ENCODE measurements at places on chromosomes 6 and 20.

- DNase-seq, result no peak
Observed at GRCh38 chr6:167477688-167478087, 152.8 kb downstream of the TTLL2 start.

GRCh38 chr6:158770533-158771330, 48.4 kb downstream of the EZR start:
- DNase-seq, result no peak

DNA sequence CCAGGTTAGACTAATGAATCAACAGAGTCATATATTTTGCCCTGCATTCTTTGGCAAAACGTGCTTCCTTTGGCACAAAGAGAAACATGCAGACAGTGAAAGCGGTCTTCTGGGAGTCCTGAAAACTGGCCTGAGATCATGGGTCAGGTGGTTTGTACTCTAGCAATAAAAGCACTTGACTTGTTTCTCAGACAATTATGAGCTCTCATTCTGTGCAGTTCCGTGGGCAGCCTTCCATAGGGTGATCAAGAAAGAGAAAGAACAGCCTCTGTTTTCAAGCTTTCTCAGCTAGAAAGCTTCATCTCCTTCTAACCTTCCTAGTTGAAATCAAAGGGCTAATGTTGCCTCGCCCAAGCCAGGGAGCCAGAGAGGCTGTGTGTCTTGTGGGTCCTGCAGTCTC, 62.7 kb upstream of the ISM1 start:
- DNase-seq, result no peak

DNA sequence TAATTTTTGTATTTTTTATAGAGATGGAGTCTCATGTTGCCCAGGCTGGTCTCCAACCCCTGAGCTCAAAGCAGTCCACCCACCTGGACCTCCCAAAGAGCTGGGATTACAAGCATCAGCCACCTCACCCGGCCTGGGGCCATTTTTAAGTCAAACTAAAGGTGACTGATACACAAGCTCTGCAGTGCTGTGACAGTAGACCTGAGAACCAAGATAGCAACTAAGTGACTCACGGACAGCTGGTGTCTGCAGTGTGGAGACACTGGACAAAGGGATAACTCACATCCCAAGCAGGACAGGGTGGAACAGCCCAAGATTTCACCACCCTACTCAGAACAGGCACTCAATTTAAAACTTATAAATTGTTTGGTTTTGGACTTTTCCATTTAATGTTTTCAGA, 402.5 kb downstream of the CD83 start:
- DNase-seq, result no peak

DNA sequence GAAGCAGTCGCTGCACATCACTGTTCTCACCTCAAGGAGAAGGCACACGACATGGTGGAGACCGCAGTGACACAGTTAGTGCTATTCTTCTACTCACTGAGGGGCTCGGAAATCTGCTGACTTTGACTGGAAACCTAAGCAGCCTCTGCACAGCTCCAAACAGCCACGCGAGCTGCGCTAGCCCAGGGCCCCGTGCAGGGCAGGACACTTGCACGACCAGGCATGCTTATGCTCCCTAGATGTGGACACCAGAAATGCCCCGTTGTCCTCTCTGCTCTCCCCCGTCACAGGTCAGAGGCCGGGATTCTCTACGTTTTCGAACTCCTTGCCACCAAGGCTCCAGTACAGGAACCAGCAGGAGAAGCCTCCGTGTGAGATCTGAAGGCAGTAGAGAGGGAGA, 201.1 kb downstream of the WDR27 start:
- no peak for DNase-seq

DNA sequence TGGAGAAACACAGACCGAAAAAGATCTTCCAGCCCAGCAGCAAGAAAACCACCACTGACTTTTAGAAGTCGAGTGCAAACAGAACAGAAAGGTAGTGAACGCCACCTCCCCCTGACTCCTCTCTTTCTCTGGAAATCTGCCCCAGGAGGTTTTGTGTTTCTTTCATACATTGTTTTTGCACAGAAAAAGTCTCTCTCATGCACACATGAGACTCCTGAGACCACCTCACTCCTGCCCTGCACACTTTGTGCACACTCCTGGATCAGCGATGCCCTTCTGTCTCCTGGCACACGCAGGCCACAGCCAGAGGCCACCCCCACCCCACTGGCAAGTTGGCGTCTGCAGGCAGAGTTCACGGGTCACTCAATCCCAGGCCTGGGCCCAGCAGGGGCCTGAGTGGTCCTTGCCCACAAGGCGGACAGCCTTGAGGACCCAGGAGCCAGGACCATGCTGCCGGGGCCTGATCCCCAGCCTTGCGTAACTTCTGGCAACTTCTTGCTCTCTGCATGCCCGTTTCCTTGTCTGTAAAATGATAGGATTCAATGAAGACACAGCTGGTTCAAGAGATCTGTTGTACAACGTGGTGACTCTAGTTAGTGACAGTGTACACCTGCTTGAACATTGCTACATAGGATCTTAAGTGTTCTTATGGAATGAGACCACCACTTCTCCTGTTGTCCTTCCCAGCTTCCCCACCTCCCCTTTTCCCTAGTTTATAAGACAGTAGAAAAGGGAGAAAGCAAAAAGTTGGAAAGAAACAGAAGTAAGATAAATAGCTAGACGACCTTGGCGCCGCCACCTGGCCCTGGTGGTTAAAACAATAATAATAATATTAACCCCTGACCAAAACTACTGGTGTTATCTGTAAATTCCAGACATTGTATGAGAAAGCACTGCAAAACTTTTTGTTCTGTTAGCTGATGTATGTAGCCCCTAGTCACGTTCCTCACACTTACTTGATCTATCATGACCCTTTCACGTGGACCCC, 30.2 kb upstream of the CST7 start:
- DNase-seq, result no peak

- no peak for DNase-seq
Observed at GRCh38 chr20:22597303-22597702, 12.9 kb upstream of the FOXA2 start.

GRCh38 chr6:136050475-136050874, 199.0 kb downstream of the PDE7B start:
- no peak for DNase-seq

DNA sequence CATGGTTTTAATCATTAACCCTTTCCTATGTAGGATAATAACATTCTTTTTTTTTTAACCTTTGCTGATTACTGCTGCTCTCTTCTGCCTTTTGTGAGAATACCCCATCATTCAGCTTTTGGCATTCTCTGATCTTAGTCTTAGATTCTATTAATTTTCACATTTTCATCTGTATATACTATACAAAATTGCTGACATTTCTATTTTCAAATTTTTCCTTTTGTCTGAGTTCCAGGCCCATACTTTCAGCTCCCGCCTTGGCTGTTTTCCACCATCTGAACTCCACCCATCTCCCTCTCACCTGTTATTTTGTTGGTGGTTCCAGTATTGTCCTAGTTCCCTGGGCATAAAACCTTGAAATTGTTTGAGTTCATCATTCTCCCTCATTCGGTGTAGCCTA, 59.2 kb downstream of the PKIB start:
- DNase-seq, result no peak

DNA sequence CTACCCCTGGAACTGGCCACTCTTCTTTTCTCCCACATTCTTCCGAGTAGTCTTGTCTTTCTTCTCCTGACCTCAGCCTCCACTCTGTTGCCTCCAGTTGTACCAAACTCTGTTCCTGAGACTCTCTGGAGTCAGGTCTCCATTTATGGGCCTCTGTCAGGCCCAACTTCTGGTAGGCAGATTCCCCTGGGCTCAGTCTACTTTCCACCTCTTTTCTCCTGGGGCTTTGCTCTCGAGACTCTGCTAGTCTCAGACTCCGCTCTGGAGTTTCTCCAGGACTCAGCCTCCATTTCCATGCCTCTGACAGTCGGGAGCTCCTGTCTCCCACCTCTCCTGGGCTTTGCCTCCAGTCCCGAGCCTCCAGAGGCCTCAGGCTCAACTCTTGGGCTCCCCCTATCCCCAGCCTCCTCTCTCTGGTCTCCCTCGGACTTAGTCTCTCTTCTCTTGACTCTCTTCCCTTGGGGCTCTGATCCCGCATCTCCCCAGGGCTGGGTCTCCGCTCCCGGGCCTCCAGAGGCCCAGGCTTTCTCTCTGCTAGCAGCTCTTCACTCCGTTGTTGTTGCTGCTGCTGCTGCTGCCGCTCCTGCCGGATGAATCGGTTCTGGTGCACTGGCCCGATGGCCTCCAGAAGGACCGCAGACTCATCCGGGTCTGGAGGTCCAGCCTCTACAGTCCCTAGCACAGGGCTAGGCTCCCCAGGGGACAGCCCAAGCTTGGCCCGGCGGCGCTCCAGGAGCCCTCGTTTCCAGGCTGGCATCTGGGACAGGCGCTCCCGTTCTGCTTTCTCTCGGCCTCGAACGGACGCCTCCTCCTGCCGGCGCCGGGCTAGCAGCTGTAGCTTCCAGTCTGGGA, 1.1 kb downstream of the PPP1R18 start:
- no peak for DNase-seq

GRCh38 chr6:82738773-82739172, 326.9 kb downstream of the UBE3D start:
- no peak for DNase-seq

- no peak for DNase-seq
Observed at GRCh38 chr20:62535964-62536363, 60.2 kb upstream of the GATA5 start.

- DNase-seq, result no peak
Observed at GRCh38 chr6:96156425-96156824, 140.7 kb downstream of the FUT9 start.

GRCh38 chr20:40446888-40447287, 242.1 kb downstream of the MAFB start:
- no peak for DNase-seq

Data from stimulated activated CD4-positive, alpha-beta T cell treated with anti-CD3 and anti-CD28 coated beads, Interleukin-2, amount 100 ng/mL, for 48 hours (primary cell).